CD8-positive, alpha-beta T cell (primary cell): ENCODE measurements at places on chromosomes 6 and 20. TPM values are rescaled to one million over a fixed set of nuclear protein-coding genes. Genes with fewer than 3 reads are reported as not detected.
A peak's percentile ranks its signal among the peaks of the same experiment; 100 is the strongest.

Gene VWA7
- 0.65 TPM for total RNA-seq

Gene PRND
- total RNA-seq, result not detected

Gene PTCRA
- total RNA-seq, result not detected

Gene FILIP1
- total RNA-seq, result 0.06 TPM

Gene RAET1L
- not detected for total RNA-seq

Gene CFB
- total RNA-seq, result 2.3 TPM

- DNase-seq, result no peak
These were observed 2.9 kb upstream of the TMEM74B start for GRCh38 chr20:1187605-1188171.

- no peak for DNase-seq
These were observed 65.9 kb downstream of the PREX1 start for GRCh38 chr20:48761874-48762273.

DNA sequence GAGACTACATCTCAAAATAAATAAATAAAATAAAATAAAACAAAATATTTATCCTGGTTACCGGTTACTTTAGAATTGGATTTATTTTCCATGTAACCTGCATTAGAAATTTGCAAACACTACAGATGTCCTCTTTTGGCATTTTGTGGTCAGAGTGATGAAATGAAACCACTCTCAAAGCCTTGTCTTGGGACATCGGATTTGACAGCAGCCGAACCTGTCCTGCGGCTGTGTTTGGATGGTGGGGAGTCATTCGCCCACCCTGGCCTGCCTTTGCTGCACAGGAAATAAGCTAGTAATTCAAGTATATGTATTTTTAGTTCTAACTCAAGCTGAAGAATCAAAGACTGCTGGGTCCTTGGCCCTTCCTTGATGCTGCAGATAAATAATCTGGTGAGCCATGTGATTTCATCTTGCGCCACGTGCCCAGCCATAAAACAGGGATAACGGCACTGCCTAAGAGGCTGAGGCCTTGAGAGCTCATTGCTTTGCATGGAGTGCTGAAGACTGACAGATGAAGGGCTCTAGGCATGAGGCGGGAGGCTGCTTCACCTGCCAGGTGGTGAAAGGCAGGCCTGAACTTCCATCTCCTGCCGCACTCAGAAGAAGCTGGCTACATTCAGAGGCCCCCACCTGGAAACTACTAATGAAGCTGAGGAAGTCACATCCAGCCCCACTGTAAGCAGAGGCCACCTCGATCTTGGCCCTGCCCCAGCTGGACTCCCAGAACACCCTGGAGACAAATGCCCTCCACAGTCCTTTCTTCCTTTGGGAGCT is 76.9 kb downstream of the NOL4L start:
- DNase-seq, result no peak

- DNase-seq, result no peak
These were observed 49.4 kb downstream of the IYD start for GRCh38 chr6:150417899-150418826.

GRCh38 chr20:48335308-48336050 is 492.3 kb downstream of the PREX1 start:
- no peak for DNase-seq

DNA sequence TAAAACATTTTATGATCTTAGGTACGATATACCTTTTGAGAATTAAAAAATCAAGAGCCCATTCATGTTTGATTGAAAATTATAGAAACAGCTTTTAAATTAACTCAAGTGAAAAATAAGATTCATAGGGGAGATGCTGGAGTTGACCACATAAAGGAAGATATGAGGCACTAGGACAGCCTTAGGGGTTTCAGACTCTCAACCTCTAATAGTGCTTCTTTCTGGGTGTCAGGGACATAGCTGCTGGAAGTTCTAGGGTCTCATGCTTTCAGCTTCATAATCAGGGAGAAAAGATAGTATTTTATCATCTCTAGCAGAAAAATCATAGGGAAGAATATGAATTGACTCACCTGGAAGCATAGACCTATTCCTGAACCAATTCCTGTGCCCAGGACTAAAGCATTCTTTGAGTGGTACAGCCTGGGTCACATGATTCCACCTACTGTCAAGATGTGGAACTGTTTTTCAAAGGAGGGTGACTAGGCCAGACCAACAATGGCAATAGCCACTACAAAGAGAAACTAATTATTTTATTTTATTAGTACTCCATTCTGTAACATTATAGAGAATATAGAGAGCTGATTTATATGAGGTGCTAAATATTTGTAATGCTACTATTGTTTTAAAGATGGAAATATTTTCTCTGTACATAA is 27.8 kb upstream of the CENPW start:
- no peak for DNase-seq

GRCh38 chr20:61482056-61482887 is 230.2 kb downstream of the CDH4 start:
- DNase-seq, result no peak

DNA sequence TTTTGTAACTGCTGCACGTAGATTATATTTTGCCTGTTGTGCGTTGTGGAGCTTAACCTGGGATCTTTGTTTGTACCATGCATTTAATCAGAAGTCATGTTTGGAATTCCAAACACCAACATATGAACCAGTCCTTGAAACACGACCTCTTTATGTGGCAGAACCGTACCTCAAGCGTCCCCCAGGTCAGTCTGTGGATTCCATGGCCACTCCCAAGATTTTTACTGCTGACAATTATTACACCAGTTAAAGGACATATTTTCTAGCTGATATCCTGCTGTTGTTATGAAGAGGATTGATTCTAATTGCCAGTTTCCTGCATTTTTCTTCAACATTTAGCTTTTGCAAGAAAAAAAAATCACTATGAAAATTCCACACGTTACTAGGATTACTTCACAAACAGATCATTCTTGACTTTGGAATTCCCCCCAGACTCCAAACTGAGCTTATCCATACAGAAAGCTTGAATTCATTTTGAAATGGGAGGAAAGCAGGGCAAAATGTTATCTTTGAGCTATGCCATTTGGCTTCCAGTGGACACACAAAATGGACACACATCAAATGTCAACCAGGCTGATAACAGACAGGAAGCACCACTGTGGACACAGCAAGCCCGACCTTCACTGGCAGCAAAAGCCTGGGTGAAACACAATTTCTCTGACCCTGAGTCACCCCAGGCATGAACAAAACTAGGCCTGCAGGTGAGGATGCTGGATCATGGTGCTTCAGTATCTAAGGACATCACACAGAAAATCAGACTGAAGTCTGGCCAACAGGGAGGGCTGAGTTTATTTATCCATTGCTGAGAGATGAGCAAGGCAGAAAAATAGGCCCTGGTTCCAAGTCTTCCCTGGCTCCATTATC is 542.9 kb upstream of the JAG1 start:
- no peak for DNase-seq

DNA sequence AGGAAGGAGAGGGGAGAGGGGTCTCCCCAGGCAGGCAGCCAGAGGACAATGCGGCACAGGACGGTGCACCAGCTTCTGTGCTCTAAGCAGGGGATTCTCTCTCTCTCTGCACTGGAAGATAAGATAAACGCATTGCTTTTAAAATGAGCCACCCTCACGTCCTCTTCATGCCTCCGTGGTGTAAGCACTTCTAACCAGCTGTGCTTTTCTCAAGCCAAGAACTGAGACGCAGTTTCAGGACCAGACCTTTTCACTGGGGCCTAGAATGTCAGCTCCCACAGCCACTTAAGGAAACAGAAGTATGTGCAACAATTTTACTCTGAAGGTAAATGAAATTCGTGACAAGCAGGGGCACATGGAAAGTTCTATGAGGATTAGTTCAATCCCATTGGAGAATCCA is 82.4 kb downstream of the PSMB1 start:
- no peak for DNase-seq

DNA sequence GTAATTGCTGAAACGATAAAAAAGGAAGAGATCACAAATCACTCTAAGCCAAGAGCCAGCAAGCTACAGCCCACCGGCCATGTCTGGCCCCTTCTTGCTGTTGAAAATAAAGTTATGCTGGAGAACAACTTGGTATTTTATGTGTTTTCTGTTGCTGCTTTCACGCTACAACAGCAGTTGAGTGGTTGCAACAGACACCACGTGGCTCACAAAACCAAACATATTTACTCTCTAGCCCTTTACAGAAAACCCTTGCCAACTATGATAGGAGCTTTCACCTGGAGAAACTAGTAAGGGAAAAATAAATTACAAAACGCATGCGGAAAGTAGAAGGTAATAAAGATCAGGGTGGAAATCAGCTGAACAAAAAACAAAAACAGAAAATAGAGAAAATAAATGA is 41.1 kb upstream of the SLCO4A1 start:
- no peak for DNase-seq

- DNase-seq, result no peak
These were observed 85.0 kb downstream of the NFATC2 start for GRCh38 chr20:51457533-51457932.

DNA sequence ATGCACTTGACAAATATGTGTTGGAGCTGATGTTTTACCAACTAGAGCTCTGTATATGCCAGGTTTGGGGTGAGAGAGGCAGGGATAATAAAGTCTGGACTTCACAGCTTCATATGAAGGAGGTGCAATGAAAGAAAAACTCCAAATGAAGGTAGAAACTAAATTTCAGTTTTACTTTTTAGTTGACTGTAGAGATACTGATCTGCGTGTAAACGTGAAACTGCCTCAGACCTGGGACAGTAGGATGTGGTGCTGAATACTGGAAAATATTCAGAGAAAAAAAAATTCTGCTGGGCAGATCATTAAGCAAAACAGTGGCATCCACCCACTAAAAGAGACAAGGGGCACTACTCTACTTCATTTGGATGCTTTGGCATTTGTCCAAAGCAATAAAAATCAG is 94.5 kb downstream of the BACH2 start:
- DNase-seq, result no peak

DNA sequence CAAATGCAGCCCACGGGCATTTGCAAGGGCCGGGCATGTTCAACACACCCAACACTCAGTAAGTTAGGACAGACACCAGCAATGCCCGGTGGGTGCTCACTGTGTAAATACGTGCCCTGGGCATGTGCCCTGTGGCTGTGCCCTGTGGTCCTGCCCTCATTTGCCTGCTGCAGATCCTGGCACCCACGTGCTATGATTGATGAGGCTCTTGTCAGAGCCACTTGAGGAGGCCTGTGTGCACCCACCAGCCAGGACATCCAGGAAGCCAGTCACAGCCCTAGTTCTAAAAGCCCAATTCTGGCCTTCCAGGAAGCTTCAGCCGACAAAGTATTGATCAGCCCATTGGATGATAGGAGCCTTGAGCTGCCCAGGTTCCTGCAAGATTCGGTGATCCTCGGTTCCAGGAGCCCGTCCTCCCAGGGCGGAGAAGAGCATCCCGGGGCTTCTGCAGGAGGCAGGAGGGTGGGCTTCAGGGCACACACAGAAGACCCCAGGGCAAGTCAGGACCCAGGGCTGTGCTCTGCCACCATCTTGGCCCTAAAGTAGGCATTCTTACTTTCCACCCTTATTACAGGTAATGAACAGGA is 223.9 kb downstream of the PREX1 start:
- DNase-seq, result no peak

GRCh38 chr6:15327271-15327670 is 81.4 kb downstream of the JARID2 start:
- DNase-seq, result peak; percentile 18

DNA sequence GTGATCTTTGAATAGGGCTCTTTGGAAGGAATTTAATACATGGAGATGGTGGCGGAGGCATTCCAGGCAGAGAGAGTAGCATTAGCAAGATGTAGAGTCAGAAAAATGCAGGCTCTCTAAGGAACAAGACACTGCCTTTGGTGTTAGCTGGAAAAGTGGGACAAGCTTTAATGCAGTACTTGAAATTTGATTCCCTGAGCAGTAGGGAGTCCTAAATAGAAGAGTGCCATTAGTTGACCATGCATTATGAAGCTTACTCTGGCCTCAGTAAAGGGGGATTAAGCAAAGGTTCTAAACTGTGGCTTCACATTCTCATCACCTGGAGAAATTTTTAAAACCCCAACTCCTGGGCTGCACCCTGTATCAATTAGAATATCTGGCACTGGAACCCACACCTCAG is 494.8 kb upstream of the SOX4 start:
- DNase-seq, result no peak

DNA sequence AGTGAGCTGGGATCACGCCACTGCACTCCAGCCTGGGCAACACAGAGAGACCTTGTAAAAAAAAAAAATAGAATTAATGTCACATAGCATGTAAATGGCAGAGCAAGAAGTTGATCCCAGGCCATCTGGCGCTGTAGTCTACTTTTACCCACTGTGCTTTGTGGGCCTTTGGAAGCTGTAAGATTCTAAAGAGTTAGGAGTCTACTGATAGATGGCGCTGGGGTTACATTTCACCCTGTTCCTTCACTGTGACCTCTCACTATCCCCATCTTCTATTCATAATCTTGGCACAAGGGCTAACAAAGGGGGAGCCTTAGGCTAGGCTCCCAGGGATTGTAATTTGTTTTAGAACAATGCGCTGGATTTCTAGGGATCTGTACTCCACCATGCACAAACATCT is 24.4 kb downstream of the SIRPD start:
- no peak for DNase-seq

- DNase-seq, result no peak
These were observed 220.7 kb downstream of the ARHGAP18 start for GRCh38 chr6:129489215-129489765.

DNA sequence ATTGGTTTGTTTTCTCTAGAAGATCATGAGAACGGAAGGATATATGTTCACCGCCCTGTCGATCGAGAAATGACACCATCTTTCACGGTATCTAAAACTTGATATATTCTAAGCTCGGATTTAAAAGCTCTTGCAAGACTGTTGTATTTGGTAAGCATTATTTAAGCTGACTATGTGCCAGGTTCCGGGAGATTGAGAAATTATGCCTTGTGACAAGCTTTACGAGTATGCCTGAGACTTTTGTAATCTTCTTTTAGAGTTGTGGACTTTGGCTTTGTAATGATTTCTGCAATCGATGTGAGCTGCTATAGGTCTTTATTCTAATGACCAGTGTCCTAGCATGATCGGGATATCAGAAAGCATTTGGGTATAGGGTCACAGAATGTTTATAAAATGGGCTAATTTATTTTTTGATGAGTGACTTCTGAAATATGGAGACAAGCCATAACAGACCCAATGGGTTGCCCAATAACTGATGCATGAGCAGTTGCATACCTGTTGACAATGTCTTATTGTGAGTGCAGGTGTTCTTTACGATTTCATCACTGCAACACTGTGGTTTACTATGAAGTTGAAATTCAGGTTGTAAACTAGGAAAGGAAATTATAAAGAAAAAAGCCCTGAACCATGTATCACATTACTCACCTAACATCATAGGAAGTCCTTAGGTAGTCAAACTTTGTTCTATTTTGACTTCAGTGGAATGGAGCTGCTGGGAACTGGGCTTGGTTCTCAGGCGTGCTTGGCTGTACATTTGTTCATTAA is 14.0 kb downstream of the CDH26 start:
- DNase-seq, result no peak

- no peak for DNase-seq
These were observed 15.2 kb downstream of the VNN2 start for GRCh38 chr6:132742495-132742894.
